Stomach (tissue), 19 donors: ENCODE measurements at places on chromosomes 12 and 14. TPM values are rescaled to one million over a fixed set of nuclear protein-coding genes. Genes with fewer than 3 reads are reported as not detected.

CCDC177 gene
- total RNA-seq = 0.18 TPM

ACOT4 gene
- total RNA-seq = 1.3 TPM

FGF6 gene
- total RNA-seq = not detected

MTERF2 gene
- total RNA-seq = 18.0 TPM

DNA sequence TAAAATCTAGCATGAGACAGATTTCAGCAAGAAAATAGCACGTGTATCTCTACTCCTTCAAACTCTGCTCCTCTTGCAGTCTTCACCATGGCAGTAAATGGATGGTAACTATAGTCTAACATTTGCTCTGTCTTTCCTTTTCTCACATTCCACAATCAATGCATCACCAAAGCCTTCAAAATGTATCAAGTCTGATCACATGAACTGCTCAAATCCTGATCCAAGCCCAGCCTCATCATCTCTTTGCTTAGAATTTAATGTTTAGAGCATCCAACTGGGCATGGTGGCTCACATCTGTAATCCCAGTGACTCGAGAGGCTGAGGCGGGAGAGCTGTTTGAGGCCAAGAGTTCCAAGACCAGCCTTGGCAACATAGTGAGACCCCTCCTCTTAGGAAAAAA, 45.9 kb downstream of the CDK17 start:
- H3K27ac ChIP-seq = no peak overlapping the region
- no peak overlapping the region for H3K4me3 ChIP-seq
- no peaks in the 10 kb centered on the region for H3K27me3 ChIP-seq
- no peaks in the 10 kb centered on the region for H3K36me3 ChIP-seq

GRCh38 chr12:76002598-76003354, 28.8 kb downstream of the PHLDA1 start:
- no peak overlapping the region for H3K27ac ChIP-seq
- no peak for DNase-seq
- no peaks in the 10 kb centered on the region for H3K36me3 ChIP-seq
- no peaks in the 10 kb centered on the region for H3K27me3 ChIP-seq

DNA sequence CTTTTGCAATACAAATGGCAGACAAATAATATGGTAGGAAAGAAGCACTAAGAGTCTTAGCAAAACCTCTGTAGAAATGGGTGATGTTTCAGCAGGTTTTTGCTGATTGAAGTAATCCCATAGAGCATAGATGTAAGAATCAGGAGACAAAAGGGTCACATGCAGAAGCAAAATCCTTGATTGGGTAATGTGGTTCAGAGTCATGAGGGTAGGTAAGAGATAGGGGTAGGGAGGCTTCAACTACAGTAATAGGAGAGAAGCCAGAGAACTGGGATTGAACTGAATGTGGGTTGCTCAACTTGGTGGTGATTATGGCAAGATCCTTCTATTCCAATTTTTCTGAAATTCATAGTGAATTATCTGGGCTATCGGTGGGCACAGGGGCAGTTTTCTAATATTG, 5.0 kb downstream of the PRB3 start:
- H3K36me3 ChIP-seq = no peaks in the 10 kb centered on the region
- no peak overlapping the region for H3K27ac ChIP-seq
- no peaks in the 10 kb centered on the region for H3K27me3 ChIP-seq
- DNase-seq = no peak
